ENCODE measurements at places on chromosomes 5 and 9.

GRCh38 chr5:125109293-125109692 lies 362.9 kb upstream of the ZNF608 start:
- DNase-seq: no peak

DNA sequence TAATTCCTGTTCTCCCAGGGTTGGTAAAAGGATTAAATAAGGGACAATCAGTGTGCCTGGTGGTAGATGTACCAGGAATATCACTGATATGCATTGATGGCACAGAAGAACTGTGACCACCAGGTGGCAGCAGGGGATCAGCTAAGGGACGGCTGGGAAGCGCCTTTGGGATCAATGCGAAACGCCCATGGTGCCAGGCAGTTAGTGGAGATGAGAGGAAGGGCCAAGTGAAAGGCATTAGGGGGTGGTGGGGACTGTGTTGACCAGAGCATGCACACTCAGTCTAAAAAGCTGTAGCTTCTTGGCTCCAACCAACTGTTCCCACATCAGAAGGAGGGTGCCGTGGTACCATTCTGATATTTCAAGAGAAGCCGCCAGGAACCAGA lies 55.6 kb downstream of the ARHGEF37 start:
- DNase-seq: peak; percentile 70

DNA sequence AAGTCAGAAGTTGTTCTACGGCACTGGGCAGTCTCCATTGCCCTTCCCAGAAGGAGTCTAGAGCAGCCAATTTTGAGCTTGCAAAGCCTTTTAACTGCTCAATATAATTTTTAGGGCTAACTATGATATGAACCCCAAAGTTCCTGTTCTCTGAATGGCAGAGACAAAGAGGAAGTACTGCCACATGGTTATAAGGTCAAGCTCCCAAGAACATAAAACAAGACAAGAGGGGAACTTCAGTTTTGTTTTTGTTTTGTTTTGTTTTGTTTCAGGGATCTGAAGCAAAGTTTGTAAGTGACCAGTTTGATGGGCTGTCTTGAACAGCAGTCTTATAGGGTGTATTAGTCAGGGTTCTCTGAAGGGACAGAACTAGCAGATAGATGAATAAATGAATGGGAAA lies 11.9 kb upstream of the SMC2 start:
- DNase-seq: no peak

DNA sequence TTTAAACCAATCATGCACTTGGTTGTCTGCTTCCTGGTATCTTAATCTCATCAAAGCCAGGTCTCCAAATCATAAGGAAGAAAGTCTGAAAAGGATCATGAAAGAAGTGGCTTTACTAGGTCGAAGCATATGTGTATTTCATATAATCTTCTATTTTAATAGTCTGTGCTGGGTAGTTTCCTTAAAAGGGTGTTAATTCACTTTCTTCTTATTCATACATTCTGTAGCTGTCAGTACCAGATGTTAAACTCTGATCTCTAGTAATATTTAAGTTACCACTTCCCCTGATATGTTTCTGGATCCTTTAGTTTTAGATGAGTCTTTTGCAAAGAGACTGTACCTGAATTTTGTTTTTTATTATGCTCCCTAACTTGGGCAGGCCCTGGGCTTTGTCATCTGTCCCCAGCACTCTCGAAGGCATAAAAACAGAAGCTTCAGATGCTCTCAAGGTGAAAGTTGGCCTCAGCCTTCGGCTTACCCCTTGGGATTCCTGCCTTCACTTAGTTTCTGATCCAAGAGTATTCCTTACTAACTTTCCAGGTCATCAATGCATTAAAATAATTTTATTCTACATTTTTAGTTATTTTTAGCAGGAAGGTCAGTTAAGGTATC lies 15.0 kb upstream of the LNPEP start:
- no peak for DNase-seq

- no peak for DNase-seq
Observed at GRCh38 chr5:62457071-62457470, 44.5 kb downstream of the IPO11 start.

DNA sequence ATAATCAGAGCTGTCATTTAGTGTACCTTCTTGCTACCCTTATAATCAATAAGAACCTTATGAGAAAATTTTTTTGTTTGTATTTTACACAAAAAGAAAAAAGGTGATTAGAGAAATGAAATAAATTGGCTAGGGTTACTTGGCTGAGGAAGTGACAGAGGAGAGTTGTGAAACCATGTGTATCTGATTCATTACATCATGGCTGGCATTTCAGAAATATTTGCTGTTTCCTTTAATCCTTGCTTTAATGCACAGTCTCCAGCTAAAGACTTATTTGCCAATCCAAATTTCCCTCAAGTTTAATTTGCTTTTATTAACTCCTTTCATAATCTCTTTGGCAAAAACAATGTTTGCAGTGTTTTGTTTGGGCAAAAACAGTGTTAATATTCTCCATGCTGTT lies 543.1 kb downstream of the KIF4B start:
- no peak for DNase-seq

DNA sequence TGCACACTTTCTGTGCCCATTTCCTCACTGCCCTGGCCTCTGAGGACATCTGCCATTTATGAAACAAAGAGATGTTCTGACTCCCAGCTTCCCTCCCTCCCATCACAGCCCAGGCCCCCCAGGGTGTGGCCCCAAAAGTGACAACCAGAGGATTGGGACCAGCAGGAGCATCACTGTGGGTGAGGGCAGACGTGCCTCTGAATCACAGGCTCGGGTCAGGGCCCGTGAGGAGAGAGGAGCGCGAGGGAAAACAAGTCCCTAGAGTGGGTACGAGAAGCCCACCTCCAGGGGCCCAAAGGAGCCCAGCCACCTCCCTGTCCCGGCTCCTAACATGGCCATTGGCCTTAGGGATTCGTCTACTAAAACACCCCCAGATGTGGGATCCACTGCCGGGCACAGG lies 138.0 kb upstream of the FSTL4 start:
- DNase-seq: no peak

- peak; percentile 49 for DNase-seq
Observed at GRCh38 chr5:147578228-147579024, 68.6 kb upstream of the DPYSL3 start.

DNA sequence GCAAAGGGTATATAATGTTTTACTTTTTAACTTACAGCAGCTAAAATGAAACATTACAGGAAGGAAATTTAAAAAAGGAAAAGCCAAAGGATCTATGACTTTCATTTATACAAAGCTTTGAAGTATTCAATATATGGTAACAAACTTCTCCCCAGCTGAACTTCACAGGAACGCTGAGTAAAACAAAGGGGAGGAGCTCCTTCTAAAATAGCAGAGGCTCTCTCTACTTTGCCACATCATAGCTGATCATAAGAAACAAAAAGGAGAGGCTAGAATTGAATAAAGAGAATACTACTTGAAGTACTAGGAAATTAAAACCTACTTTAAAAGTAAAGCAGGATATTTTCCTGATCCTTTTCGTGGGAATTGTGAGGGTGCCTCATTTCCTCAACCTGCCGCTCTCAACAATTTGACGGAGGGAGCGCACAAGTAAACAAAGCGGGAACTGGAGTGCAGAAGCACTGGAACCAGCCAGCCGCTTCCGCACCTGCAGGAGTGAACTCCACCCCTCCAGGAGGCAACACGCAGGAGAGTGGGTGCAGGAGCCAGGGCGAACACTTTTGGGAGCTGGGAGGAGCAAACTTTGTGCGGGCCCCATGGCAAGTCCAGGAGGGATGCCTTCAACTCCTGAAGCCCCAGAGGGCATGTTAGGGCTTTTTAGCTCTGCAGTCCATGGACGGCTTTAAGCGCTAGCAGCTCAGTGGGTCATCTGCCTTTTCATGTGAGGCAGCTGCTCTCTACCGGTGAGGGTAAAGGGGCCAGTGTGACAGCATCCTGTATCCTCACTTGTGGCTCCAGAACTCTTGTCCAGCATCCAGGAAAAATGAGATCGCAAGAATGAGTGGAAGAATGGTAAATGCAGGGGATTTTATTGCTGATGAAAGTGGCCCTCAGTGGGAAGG lies 757.4 kb downstream of the PTPRD start:
- DNase-seq: peak; percentile 73

DNA sequence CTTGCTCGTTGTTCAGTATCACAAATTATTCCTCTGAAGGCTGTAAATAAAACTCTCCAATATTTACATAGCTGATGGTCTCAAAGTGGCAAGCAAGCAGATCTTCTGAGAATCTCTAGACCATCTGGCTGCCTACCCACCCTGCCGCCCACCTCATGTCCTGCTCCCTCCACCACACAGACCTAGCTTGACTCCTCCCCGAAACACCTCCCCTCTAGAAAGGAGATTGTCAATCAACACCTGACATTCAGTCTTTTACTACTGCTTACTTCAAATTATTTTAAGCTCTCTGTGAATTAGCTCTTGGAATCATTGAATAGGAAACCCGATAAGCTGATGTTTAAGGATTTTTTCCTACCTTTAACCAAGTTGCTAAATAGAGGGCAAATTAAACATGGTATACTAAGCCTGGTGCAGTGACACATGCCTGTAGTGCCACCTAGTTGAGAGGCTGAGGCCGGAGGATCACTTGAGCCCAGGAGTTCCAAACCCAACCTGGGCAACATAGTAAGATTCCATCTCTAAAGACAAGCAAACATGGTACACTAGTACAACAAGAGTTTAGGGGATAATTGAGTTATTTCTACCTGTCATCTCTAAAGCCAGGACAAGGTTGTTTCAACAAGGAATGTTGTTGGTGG lies 10.9 kb upstream of the SOWAHA start:
- no peak for DNase-seq

DNA sequence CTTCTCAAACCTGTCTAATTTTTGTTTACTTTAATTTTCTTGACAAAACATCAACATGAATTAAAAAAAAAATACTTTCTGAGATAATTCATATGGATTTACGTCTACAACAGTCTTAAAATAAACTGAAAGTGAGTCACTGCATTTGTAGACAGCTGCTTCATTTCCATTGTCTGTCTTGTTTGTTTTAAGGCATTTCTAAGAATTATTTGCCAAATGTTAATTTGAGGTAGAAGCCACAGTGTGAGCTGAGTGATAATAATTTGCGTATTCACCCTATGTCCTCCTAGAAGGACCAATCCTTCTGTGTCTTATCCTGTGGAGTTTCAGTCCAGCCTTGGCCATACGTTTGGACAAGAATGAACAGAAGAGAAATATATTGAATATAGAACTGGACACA lies 174.5 kb downstream of the CFAP90 start:
- DNase-seq: peak; percentile 12

DNA sequence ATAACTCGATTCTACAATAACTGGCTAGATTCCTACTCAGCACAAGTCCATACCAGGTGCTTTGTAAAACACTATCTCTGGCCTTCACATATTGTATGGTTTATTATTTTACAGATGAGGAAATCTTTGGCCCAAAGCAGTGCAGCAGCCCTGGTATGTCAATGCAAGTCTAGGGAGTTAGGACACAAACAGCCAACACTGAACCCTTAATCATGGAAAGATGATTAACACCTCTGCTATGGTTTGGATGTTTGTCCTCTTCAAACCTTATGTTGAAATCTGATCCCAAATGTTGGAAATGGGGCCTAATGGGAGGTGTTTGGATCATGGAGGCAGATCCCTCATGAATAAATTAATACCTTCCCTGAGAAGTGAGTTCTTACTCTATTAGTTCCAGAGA lies 76.6 kb downstream of the MAPKAP1 start:
- DNase-seq: no peak

DNA sequence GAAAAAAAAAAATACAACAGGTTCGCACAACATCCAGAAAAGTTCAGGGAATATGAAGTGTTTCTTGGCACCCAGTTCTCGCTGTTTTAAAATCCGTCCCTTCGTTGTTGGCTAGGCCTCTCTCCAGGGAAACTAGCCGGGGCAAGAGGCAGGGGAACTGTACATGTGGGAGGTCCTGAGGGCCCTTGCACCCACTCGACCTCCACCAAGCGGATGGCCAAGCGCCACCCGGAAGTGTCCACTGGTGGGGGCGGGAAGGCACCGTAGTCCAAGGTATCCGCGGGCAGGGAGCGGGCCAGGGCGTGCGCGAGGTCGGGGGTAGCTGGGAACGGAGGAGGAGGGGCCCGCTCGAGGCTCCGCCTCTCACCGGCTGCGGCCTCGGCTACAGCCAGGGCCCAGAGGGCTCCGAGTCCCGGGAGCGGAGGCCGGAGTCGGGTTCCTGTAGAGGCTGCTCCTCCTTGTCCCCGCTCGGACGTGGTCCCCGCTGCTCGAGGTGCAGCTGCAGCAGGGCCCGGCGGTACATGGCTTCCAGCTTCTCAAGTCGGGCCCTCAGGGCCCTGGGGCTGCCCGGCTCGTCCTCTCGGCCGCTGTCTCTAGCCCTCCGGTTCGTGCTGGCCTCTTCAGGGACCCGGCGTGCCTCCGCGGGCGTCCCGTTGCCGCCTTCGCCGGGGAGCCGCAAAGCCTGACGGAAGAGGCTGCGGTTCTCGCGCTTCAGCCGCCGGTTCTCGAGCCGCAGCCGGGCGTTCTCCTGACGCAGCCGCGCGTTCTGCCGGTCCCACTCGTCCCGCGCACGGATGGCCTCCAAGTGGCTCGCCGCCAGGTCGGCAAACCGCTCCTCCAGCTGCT lies 720 bp downstream of the TUSC1 start:
- DNase-seq: no peak

GRCh38 chr5:127572930-127573329 lies 55.5 kb downstream of the PRRC1 start:
- no peak for DNase-seq

- no peak for DNase-seq
Observed at GRCh38 chr5:180291234-180291940, 496 bp downstream of the MAPK9 start.

GRCh38 chr9:78044886-78045285 lies 13.3 kb upstream of the GNAQ start:
- no peak for DNase-seq

- no peak for DNase-seq
Observed at GRCh38 chr5:64853777-64854176, 85.0 kb downstream of the CWC27 start.

- DNase-seq: no peak
Observed at GRCh38 chr9:109276469-109277440, 44.1 kb downstream of the EPB41L4B start.

- DNase-seq: no peak
Observed at GRCh38 chr9:16139774-16140173, 586.9 kb downstream of the CCDC171 start.

DNA sequence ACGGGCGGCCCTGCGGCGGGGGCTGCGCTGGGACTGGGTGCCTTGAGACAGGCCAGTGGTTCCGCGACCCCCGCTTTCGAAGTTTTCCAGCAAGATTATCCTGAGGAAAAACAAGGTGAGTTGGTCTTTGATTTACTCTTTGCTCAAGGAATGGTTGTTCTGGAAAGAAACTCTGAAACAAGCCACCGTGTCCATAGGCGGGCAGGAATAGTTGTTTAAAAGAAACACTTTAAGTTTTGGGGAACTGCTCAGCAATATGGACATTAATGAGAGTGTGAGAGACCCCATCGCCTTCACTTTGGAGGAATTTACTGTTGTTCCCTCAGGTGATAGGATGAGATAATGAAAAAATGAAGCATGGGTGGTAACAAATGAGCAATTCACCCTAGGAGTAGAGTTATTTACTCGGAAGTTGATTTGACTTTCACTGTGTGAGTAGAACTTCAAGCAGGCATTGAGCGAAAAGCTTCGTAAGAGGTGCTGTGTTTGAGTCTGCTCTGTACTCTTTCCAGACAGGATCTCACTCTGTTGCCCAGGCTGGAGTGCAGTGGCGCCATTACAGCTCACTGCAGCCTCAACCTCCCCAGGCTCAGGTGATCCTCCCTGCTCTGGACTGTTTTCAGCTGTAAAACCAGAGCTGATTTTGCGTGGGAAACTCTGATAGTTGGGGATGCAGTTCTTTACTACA lies 1.1 kb downstream of the DMRTA1 start:
- peak; percentile 35 for DNase-seq
